H1 (cell line): ENCODE measurements at places on chromosomes 1 and 21.

- DNase-seq, result no peak
Observed at GRCh38 chr1:23960291-23961020, 828 bp downstream of the PNRC2 start.

DNA sequence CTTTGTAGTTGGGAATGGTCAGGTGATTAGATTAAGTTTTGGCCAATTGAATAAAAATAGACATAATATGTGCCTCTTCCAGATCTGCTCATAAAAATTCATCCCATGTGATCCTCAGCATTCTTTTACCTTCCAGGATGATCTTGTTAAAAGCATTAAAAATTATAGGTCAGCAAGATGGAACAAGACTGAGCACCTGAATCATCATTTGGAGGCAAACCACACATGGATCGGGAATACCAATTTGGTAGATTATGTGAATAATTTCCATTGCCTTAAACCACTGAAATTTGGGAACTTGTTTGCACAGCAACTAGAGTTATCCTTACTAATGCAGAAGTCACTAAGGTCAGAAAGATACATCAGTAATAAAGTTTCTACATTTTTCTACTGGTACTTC is 681.4 kb upstream of the ADGRL2 start:
- DNase-seq, result no peak

DNA sequence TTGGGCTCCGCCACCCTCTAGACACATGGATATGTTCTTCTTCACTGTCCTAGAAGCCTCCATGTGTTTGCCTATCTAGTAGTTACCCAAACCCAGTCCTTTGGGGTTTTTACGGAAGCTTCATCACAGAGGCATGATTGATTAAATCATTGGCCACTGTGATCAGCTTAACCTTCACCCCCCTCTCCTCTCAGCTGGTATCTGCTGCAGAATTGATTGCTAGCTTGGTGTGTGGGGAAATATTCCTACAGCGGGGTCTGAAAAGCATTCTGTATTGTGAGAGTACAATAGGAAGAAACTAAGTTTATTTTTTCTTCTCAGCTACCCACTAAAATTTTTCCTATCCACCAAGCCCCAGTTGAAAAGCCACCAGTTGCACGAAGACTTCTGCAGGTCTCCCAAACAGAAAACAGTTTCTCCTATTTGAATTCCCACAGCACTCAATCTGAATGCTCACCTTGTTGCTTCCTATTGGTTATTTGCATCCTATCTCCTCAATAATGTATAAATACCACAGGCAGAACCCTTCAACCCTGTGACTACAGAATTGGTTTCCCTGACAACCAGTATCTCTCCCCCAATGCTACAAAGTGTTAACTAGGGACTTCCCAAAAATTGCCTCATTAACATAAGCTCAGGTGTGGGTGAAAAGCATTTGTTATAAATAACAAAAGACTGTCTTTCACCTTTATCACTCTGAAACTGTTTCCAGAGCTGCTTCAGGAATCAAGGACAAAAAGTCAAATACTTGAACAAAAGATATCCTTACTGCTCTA is 9.3 kb upstream of the VANGL1 start:
- no peak for DNase-seq

GRCh38 chr1:53354119-53354518 is 26.2 kb upstream of the LRP8 start:
- no peak for DNase-seq

- DNase-seq, result no peak
Observed at GRCh38 chr1:209103092-209103491, 480.4 kb upstream of the CAMK1G start.

DNA sequence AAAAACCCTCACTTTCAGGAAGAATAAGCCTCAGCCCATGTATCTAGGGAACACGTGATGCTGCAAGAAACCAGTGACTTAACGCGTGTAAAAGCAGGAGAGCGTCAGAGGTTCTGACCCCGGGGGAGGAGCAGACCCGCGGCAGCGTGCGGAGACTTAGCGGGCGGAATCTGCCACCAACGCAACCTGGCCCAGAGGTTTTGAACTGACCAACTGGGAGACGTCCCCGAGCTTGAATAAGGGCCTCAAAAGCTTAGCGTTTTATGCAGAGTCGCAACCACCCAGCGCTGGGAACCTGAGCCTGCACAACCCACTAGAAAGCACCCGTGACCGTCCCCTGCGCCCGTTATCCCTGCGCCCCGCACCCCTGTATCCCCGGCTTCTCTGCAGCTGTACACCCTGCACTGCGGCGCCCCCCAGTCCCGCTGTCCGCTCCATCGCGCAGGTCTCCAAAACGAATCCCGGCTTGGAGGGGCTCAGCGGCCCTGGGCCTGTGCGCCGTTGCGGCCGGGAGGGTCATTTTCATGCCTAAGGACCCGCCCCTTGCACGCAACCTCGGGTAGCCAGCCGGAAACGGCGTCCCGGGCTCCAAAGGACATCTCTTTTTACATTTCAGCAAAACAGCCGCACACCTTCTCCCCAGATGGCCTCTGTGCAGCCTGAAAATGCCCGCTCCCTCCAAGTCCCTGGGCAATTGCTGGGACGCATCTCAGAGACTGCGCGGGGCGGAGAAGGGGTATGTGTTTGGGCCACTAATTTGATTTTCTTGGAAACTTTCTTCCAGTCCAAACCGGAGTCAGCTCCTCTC is 29.4 kb upstream of the TRIM17 start:
- peak; percentile 70 for DNase-seq

DNA sequence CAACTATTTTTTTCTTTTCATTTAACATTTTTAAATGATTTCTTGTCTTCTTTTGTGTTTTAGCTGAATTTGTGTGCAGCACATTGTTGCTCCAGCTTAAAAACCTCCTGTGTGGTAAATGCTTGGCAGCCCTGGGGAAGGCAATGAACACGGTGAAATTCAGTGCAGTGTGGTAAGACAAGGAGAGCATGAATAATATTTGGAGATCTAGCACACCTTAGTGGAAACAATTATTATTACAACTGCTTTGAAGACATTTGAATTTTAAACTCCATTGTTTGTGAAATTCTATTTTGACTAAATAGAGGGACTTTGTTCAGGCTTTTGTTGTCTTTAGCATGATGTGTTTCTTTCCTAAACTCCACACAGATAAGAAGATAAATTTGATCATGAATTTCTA is 242.6 kb upstream of the CXADR start:
- no peak for DNase-seq

GRCh38 chr1:62728963-62729362 is 40.8 kb upstream of the DOCK7 start:
- no peak for DNase-seq

GRCh38 chr1:205321162-205321958 is at the start of gene NUAK2:
Gene NUAK2, minus strand, starts transcription at chr1:205321745. Its CDS starts 117 bp downstream, at chr1:205321628.
- DNase-seq, result peak; percentile 82

DNA sequence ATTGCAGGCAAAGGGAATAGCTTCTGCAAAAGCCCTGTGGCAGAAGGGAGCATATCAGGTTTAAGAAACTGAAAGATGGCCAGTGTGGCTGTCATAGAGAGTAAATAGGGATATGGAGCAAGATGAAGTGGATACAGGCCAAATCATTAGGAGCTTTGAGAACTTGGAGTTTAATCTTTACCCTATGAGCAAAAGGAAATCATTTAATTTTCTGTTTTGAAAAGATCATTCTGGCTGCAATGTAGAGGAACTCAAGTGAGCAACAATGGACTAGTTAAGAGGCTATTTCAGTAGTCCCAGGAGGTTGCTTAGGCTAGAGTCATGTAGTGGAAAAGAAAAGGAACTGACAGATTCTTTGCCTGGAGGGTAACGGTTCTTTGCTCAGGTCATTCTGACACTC is 47.2 kb downstream of the RAP1A start:
- DNase-seq, result no peak

GRCh38 chr1:19505693-19506457 is 20.5 kb upstream of the CAPZB start:
- no peak for DNase-seq

DNA sequence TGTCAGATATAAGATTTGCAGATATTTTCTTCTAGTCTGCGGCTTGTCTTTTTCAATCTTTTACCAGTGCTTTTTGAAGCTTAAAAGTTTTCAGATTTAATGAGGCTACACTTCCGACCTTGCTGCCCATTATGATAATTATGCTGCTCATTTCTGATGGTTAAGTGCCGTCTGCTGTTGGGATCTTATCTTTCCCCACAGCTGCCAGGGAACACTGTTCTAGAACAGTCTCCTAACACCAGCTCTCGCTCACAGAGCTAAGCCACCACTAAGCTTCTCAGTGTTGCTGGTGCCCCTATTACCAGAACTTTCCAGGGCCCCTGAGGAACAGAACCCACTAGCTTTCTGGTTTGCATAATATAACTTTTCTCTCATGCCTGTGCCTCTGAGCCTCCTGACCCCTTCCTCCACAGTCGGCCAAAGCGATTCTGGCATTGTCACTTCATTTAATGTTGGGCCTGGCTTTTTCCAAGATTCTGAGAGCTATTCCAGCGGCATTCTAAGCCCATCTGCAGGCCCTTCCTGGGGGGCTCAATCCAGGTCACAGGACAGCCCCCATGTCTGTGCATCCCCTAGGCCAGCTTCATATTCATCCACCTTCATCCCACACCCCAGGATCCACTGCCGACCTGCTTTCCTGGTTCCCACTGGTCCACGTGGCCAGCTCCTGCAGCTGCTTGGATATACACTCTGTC is 237.0 kb downstream of the PTPRU start:
- no peak for DNase-seq

DNA sequence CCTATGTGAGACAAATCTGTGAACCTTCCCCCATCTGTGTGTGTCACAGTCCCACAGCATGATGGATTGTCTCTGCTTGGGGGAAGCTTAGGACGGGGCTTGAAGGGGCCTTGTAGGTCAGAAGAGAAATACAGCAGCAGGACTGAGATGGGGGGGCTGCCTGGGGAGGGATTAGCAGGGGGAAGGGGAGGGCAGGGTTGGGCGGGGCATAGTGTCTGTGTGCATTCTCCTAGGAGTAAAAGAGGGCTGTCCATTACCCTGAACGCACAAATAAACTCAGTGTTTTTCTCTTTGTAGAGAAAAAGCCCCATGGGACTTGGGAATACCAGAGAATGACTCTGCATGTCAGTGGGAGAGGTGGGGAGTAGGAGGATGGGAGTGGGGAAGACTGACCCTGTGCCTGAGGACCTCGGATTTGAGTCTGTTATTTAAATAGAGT is 16.4 kb downstream of the RNF220 start:
- DNase-seq, result no peak

- DNase-seq, result no peak
Observed at GRCh38 chr21:17386498-17386897, 126.3 kb upstream of the CXADR start.

DNA sequence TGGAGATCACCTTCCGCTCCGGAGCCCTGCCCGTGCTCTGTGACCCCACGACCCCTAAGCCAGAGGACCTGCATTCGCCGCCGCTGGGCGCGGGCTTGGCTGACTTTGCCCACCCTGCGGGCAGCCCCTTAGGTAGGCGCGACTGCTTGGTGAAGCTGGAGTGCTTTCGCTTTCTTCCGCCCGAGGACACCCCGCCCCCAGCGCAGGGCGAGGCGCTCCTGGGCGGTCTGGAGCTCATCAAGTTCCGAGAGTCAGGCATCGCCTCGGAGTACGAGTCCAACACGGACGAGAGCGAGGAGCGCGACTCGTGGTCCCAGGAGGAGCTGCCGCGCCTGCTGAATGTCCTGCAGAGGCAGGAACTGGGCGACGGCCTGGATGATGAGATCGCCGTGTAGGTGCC is 9.6 kb downstream of the SPATA46 start:
- no peak for DNase-seq

DNA sequence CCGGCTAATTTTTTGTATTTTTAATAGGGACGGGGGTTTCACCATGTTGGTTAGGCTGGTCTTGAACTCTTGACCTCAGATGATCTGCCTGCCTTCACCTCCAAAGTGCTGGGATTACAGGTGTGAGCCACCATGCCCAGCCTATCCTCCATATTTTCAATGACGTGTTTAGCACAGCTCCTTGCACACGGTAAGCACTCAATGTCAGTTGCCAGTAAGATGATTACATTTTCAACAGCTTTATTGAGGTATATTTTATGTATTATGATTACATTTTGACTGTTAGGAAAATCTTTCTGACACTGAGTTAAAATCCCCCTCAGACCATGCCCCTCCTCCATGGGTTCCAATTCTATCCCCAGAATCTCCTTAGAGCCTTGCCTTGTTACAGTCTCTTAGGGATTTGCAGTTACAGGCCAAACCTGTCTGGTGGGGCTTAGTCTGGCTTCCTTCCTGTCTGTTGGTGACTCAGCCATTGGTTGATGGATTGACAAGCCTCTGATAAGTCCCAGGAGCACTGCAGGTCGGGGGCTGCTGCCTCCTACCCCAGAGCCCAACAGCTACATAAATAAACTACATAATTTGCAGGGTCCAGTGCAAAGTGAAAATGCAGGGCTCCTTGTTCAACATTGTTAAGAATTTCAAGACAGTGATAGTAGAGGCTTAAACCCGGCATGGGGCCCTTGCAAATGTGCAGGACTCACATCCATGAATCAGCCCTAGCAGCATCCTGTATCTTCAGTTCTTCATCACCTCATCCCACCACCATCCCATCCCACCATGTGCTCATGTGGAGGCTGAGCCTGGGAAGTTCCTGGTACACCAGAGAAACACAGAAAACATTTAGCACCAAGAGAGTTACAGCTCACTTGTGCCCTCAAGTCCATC is 23.4 kb downstream of the COA7 start:
- DNase-seq, result no peak

DNA sequence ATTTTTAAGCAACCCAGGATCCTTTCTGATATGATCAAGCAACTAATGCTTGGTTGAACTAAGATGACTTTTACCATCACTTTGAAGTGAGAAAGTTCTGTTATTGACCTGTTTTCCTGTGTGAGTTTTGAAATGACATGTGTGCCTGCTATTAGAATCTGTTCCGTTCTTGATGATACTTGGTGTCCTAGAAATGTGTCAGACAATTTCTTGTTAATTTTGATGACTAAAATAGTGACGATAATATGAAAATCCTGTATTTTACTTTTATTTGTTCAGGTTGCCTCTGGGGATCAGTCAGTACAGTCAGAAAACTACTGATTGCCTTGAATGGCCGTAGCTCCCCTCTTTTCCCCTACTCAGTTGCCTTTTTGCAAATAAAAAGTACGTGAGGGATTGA is 228.0 kb downstream of the RYR2 start:
- no peak for DNase-seq

DNA sequence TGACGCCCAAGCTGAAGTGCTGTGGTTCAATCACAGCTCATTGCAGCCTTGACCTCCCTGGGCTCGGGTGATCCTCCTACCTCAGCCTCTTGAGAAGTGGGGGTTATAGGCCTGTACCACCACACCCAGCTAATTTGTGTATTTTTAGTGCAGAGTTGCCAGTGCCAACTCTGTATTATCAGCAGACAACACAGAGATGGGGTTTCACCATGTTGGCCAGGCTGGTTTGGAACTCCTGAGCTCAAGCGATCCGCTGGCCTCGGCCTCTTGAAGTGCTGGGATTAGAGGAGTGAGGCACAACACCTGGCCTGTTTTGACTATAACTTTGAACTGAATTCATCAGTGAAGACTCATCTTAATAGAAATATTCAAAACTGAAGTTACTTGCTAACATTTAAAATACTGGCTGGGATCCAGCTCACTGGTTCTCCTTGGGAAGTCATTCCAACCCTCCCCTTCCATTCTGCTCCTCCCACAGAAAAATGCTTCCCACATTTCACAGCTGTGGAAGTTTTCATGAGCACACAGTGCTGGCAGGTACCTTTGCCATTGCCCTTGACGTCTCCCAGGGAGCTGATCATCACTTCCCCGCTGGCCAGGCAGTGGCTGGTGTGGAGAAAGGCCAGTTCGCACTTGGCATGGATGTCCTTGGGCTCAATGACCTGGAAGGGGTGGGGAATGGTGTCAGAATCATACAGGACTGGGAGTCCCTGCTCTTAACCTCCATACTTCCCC is 4.7 kb downstream of the SELENBP1 start:
- DNase-seq, result no peak

GRCh38 chr1:50349242-50349565 is 74.0 kb downstream of the DMRTA2 start:
- DNase-seq, result no peak

- no peak for DNase-seq
Observed at GRCh38 chr1:209742409-209743144, 13.3 kb upstream of the TRAF3IP3 start.
